CD4-positive, alpha-beta T cell treated with Interleukin-17A for 1 hour (primary cell): ENCODE measurements at places on chromosomes 6 and 20.

GRCh38 chr20:46549188-46549972, 1.1 kb downstream of the OCSTAMP start:
- no peak for DNase-seq

DNA sequence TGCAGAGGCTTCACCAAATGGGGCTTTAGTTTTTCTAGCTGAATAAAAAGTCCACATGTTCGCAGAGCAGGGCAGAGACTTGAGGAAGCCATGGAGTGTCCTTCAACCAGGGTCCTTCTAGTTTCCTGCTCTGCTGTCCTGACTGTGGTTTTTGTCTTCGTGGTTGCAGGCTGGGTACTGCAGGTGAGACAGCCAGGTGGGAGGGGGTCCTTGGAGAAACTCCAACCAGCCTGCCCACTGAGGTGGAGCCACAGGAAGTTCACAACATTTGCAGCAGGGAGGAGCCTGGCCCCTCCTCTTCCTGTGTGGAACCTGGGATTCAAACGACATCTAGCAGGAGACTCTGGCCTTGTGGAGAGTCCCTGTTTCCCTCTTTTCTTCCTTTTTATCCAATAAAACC, 68.8 kb upstream of the MYLIP start:
- DNase-seq = no peak

DNA sequence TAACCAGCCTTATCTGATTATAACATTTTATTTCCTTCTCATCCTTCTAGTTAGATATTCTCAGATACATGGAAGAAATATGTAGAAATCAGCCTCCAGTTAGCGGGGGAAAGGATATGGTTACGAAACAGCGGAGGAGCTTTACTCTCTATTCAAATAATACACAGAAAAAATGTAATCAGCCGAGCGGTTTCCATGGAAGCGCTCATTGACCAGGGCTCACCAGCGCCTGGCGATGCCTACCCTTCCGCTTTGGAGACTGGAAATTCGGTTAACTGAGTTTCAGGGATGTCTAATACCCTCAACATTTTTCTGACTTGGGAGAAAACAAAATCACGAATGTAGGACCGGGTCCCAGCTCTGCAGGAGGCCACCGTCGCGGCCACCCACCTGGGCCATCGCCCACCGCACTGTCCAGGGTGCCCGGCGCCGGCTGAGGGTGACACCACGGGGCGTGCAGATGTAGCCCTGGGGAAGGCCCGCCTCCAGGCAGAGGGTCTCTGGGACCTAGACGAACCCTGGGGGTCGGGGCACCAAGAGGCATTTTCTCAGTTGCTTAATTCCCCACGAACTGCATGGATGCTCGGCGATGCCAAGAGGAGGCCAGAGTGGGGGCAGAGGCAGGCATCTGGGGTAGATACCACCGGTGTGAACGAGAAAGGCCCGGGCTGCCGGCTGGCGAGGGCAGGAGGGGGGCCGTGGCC, 1.7 kb downstream of the PRR18 start:
- no peak for DNase-seq

- peak; percentile 33 for DNase-seq
These were observed 55.4 kb downstream of the RAB44 start for GRCh38 chr6:36752886-36753506.

- DNase-seq = no peak
These were observed 482.6 kb downstream of the EPM2A start for GRCh38 chr6:145252737-145253136.

- no peak for DNase-seq
These were observed 150.6 kb downstream of the GJA10 start for GRCh38 chr6:90044833-90045381.
